ENCODE measurements at places on chromosomes 12 and 14. TPM values are rescaled to one million over a fixed set of nuclear protein-coding genes. Genes with fewer than 3 reads are reported as not detected.

- H3K4me1 ChIP-seq: no peaks in the 10 kb centered on the region
- H3K27ac ChIP-seq: no peak overlapping the region
- H3K4me3 ChIP-seq: no peak overlapping the region
- DNase-seq: no peak
- no peaks in the 10 kb centered on the region for H3K27me3 ChIP-seq
These were observed 110.5 kb upstream of the FUT8 start for GRCh38 chr14:65301862-65302539.

DNA sequence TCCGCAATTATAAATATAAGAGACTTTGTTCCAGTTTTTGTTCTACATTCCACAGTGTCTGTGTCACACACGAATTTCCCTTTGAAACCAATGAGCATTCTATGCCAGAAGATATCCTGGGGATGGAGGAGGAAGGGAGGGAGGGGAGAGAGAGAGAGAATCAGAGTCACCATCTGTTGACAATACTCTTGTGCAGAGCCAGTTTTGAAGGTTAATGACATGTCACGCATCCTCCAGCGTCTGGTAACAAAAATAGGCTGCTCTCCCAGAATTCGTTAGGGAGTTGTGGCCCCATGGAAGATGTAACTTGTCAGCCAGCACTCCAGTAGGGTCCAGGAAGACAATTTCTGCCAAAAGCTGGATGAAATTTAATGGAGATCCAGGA is 213.5 kb upstream of the KRR1 start:
- peak; percentile 67 for DNase-seq
- peaks cover 61% of the 10 kb centered on the region for H3K4me1 ChIP-seq
- H3K27ac ChIP-seq: peak overlapping the region; percentile 71
- no peaks in the 10 kb centered on the region for H3K27me3 ChIP-seq
- H3K4me3 ChIP-seq: no peak overlapping the region

GRCh38 chr12:54701940-54702592 is 53.9 kb upstream of the DCD start:
- no peaks in the 10 kb centered on the region for H3K36me3 ChIP-seq
- DNase-seq: no peak
- no peaks in the 10 kb centered on the region for H3K4me1 ChIP-seq
- no peak overlapping the region for H3K27ac ChIP-seq
- no peak overlapping the region for H3K4me3 ChIP-seq
- H3K27me3 ChIP-seq: no peaks in the 10 kb centered on the region

GRCh38 chr14:95040708-95041476 is 116.4 kb downstream of the DICER1 start:
- H3K4me1 ChIP-seq: peaks cover 9% of the 10 kb centered on the region
- H3K36me3 ChIP-seq: no peaks in the 10 kb centered on the region
- DNase-seq: peak; percentile 40
- no peak overlapping the region for H3K4me3 ChIP-seq

ENDOU gene
- 0.36 TPM for total RNA-seq

Data from sigmoid colon (tissue), 7 donors.